ENCODE measurements at places on chromosomes 12 and 14. TPM values are rescaled to one million over a fixed set of nuclear protein-coding genes. Genes with fewer than 3 reads are reported as not detected.

Gene MMAB
- 48.1 TPM for total RNA-seq

Gene TAS2R8
- total RNA-seq, result not detected

Gene DNAH10
- 0.04 TPM for total RNA-seq

Gene ASPG
- not detected for total RNA-seq

Gene TESPA1
- not detected for total RNA-seq

Gene CD4
- total RNA-seq, result 0.08 TPM

Gene LALBA
- total RNA-seq, result not detected

Gene TSPAN8
- 0.89 TPM for total RNA-seq

Gene RDH12
- total RNA-seq, result not detected

Gene CRIP1
- total RNA-seq, result 11.1 TPM

Gene PDZRN4
- not detected for total RNA-seq

Gene KRT85
- not detected for total RNA-seq

Gene GNG2
- total RNA-seq, result 4.1 TPM

Gene TRHDE
- 5.8 TPM for total RNA-seq

Gene NKX2-8
- not detected for total RNA-seq

Gene AKAP5
- 1.5 TPM for total RNA-seq

- no peak for DNase-seq
Measured at GRCh38 chr12:69275471-69275891, 36.1 kb downstream of the CPSF6 start.

DNA sequence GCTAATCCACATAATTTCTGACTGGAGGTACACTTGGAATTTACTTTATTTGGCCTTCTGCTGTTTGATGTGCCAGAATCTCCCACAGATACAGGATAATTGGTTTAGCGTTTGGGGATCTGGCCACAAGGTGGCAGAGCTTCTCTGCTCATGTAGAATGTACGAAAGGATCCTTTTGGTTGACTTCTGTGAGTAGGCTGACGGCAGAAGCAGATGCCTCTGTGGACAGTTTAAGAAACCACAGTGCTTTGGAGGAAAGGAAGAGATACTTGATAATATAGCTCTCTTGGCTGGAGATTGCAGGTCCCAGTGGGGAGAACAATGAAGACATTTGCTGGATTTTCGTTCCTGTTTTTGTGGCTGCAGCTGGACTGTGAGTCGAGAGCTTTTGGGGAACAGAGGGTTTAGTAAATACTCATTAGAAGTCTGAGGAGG lies 75.3 kb upstream of the OR4E1 start:
- DNase-seq, result no peak

DNA sequence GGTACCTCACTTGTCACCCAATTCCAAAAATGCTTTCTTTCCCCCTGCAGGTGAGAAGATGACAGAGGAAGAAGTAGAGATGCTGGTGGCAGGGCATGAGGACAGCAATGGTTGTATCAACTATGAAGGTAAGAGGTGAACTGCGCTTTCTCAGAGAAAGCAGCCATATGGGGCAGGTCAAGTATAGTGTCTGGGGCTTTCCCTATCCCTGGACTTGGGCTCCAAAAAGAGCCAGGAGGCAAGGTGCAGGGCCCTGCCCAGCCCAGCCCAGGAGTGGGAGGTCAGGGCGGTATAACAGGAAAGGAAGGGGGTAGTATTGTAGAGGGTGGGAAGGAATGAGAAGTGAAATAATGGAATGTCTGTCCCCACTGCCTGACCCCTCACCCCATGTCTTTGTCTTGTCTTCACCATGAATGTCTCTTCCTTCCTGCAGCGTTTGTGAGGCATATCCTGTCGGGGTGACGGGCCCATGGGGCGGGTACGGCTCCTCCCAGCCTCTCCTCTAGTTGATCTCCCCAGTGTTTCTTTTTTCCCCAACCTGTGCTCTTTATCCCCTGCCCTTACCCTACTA lies 2.1 kb downstream of the MYL6 start:
- DNase-seq, result no peak

GRCh38 chr14:104130974-104131651 lies 7.3 kb upstream of the KIF26A start:
- no peak for DNase-seq

DNA sequence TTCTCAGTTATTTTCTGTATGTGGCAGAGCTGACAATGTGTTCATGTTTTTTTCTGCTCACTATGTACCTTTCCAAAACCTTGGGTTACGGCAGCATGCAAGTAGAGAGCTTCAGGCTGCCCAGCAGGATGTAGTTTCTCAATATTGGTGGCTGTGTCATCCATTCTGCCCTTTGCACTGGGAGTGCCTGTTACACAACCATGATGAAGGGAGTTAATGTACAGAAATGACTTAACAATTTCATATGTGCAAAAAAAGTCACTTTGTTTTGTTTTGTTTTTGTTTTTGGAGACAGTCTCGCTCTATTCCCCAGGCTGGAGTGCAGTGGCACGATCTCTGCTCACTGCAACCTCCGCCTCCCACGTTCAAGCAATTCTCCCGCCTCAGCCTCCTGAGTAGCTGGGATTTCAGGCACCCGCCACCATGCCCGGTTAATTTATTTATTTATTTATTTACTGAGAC lies 6.1 kb upstream of the CNIH1 start:
- no peak for DNase-seq

GRCh38 chr12:102903337-102904007 lies 13.6 kb downstream of the PAH start:
- DNase-seq, result no peak

GRCh38 chr12:48279601-48280000 lies 71.1 kb downstream of the ZNF641 start:
- DNase-seq, result no peak

- DNase-seq, result no peak
Measured at GRCh38 chr14:105255021-105255507, 6.7 kb downstream of the BTBD6 start.

DNA sequence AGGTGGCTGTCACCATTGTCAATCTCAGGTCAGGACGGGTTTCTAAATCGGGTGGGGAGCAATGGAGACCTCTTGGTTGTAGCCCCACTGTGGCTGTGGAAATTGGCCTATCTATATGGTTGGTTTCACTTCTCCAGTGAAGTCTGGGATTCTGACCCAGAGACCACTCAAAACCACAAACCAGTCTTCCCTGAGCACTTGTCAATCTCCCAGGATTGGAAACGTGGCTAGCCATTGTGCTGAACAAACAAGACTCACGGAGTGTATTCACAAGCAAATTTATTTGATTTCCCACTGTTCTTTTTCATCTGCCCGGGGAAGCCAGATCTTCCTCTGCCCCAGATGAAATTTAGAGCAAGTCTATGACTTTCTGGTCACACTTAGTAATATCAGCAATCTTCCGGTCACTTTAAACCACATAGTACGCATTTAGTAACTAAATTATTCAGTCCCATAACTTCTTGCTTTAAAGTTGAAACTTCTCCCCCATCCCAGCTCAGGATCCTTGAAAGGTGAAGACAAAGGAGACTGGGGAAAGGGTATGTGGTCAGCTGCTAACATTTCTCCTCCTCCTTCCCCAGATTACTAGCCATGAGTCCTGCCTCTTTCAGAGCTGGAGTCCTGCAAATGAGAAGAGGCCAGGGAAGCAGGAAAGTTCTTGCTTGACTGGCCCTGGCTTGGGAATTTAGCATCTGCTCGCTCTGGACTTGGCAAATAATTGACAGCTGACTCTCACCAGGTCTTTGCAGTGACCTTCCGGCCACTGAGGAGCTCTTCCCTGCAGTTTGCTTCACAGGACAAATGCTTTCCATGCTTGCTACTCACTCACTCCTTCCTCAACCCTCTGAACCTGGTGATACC lies 123.2 kb upstream of the MAX start:
- peak; percentile 78 for DNase-seq

DNA sequence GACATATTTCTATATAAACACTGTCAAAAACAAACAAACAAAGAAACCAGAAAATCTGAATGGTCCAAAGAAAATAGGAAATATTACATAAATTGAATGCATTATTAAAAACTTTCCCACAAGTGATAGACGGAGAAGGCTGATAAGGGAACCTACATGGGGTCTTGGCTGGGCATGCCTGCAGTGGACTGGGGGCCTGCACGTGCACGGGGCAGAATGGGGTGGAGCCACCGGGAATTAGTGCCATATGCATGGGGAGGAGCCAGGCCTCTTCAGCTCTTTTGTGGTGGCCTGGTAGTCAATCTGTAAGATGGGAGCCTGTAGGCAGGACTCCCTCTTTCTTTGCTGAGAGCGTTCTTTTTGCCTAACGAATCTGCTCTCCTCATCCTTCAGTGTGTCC lies 1031.7 kb upstream of the FBXO33 start:
- no peak for DNase-seq

GRCh38 chr14:104632781-104633180 lies 28.2 kb upstream of the TMEM179 start:
- no peak for DNase-seq

- DNase-seq, result no peak
Measured at GRCh38 chr12:102958830-102959176, 1.3 kb downstream of the ASCL1 start.

- no peak for DNase-seq
Measured at GRCh38 chr12:7302266-7302986, 1.4 kb upstream of the ACSM4 start.

GRCh38 chr14:25122843-25123242 lies 72.9 kb upstream of the STXBP6 start:
- no peak for DNase-seq

DNA sequence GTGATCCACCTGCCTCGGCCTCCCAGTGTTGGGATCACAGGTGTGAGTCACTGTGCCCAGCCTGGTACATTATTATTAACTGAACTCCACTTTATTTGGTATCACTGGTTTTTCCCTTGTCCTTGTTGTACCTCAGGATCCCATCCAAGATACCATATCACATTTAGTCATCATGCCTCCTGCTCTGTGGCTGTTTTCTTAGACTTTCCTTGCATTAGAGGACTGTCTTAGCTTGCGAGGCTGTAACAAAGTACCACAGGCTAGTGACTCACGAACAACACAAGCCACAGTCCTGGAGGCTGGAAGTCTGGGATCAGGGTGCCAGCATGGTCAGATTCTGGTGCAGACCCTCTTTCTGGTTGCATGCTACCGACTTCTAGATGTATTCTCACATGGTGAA lies 12.2 kb downstream of the KLC1 start:
- peak; percentile 49 for DNase-seq

- peak; percentile 77 for DNase-seq
Measured at GRCh38 chr12:53295070-53295890, at the start of gene PFDN5. TSS of gene PFDN5 (plus strand) at chr12:53295542. CDS start at chr12:53295568, 26 bp downstream.

GRCh38 chr12:31471823-31472222 lies 119.1 kb downstream of the DENND5B start:
- DNase-seq, result peak; percentile 26

DNA sequence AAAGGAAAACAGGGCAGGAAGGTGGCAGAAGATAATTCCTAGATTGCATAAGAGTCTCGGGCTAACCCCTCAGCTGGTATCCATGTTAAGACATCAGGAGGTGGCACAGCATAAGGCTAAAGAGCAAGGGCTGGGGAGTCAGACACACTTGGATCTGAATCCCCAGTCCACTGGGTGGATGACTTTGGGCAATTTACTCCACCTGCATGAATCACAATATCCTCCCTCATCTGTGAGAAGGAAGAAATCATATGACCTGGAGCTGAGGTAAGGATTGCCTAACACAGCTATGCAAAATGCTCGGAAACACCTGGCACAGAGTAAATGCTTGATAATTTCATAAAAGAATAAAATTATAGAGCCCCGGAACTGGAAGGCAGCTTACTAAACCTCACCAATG lies 217.9 kb downstream of the PIK3C2G start:
- no peak for DNase-seq

GRCh38 chr12:25326326-25326725 lies 75.6 kb upstream of the KRAS start:
- no peak for DNase-seq
